MM.1S (cell line): ENCODE measurements at places on chromosomes 2 and 18.

- no peak overlapping the region for H3K27ac ChIP-seq
- no peaks in the 10 kb centered on the region for H3K4me1 ChIP-seq
- H3K27me3 ChIP-seq, result no peaks in the 10 kb centered on the region
- no peaks in the 10 kb centered on the region for H3K36me3 ChIP-seq
- DNase-seq, result no peak
Observed at GRCh38 chr2:134674687-134675086, 44.1 kb downstream of the TMEM163 start.

GRCh38 chr2:84849271-84849952, 31.5 kb downstream of the TRABD2A start:
- H3K4me3 ChIP-seq, result no peak overlapping the region
- no peak for DNase-seq
- no peak overlapping the region for H3K27ac ChIP-seq
- H3K4me1 ChIP-seq, result peaks cover 21% of the 10 kb centered on the region
- no peaks in the 10 kb centered on the region for H3K36me3 ChIP-seq

DNA sequence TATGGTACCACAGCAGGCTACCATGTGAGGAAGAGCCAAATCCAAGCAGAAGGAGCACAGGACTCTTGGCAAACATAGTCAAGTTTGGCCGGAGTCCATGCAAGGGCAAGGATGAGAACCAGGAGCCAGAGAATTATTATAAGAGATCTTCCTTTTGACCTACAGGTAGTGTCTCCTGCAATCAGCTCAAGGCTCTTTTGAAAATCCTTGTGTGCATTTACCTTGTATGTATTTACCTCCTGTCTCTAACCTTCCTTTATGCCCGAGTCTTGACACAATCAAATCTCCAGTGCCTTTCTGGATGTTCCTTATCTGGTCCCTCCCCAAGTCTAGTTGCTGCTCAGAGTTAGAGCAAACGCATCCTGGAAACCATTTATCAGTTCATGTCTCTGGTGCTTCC, 855.0 kb upstream of the CELF4 start:
- no peaks in the 10 kb centered on the region for H3K27me3 ChIP-seq
- H3K27ac ChIP-seq, result no peak overlapping the region
- no peaks in the 10 kb centered on the region for H3K4me1 ChIP-seq
- no peaks in the 10 kb centered on the region for H3K36me3 ChIP-seq

DNA sequence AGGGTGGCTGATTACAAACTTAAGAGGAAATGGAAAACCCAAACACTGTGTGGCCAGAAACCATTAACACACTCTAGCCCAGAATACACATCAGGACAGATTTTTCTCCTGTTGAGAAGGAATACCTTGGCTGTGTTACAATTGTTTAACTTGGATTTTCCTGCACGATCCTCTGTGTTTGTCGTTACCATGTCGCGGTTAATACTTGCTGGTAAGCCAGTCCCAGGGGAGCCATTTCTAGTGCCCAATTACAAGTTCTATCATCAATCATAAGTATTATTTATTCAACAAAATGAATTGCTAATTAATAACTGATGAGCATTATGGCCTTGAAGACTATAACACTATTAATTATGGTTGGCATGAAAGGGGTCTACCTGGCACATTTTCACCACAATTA, 146.8 kb downstream of the LNPK start:
- no peak overlapping the region for H3K27ac ChIP-seq
- H3K27me3 ChIP-seq, result no peaks in the 10 kb centered on the region
- no peaks in the 10 kb centered on the region for H3K36me3 ChIP-seq
- H3K4me1 ChIP-seq, result no peaks in the 10 kb centered on the region
- no peak overlapping the region for H3K4me3 ChIP-seq

GRCh38 chr2:157363612-157364101, 38.0 kb upstream of the ERMN start:
- peak overlapping the region; percentile 10; the same call in 1 of the 2 replicates for H3K4me3 ChIP-seq
- no peaks in the 10 kb centered on the region for H3K27me3 ChIP-seq
- peaks cover 23% of the 10 kb centered on the region for H3K4me1 ChIP-seq
- no peaks in the 10 kb centered on the region for H3K36me3 ChIP-seq

- H3K4me3 ChIP-seq, result no peak overlapping the region
- H3K27me3 ChIP-seq, result no peaks in the 10 kb centered on the region
- peak; percentile 50 for DNase-seq
Observed at GRCh38 chr18:64017870-64018269, 48.0 kb downstream of the SERPINB8 start.

- peaks cover 5% of the 10 kb centered on the region; the same call in 1 of the 2 replicates for H3K4me1 ChIP-seq
- H3K27ac ChIP-seq, result no peak overlapping the region
- no peak for DNase-seq
- H3K36me3 ChIP-seq, result no peaks in the 10 kb centered on the region
Observed at GRCh38 chr18:48304906-48305693, 104.1 kb downstream of the ZBTB7C start.

- H3K27me3 ChIP-seq, result no peaks in the 10 kb centered on the region
- no peak overlapping the region for H3K4me3 ChIP-seq
- no peak overlapping the region for H3K27ac ChIP-seq
- H3K4me1 ChIP-seq, result no peaks in the 10 kb centered on the region
- DNase-seq, result no peak
- no peaks in the 10 kb centered on the region for H3K36me3 ChIP-seq
Observed at GRCh38 chr2:103353774-103354173, 591.9 kb downstream of the TMEM182 start.

- no peaks in the 10 kb centered on the region for H3K4me1 ChIP-seq
- peak; percentile 60 for DNase-seq
- no peaks in the 10 kb centered on the region for H3K36me3 ChIP-seq
- H3K4me3 ChIP-seq, result peak within 1 kb of the TSS; percentile 62
- no peak within 1 kb of the TSS for H3K27ac ChIP-seq
Observed at GRCh38 chr18:21242141-21242779, at the start of gene GREB1L. GREB1L (plus strand) TSS chr18:21242232; CDS start chr18:21383519, 141,287 bp downstream.

DNA sequence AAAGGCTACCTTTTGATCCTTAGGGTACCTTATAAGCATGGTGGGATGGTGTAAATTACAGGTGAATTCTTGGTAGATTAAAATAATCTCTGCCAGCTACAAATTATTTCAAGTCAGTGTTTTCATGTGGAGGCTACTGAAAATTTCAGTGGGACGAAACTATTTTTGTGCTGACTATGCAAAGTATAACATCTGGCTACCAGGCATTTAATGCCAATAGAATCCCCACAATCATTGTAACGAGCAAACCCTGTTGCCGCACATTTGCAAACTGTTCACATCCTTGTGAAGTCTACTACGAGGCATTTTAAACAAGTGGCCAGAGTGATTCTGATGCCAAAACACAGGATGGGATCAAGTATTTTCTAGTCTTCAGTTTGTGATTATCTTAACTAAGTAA, 48.1 kb upstream of the SDC1 start:
- H3K4me1 ChIP-seq, result peaks cover 46% of the 10 kb centered on the region
- H3K4me3 ChIP-seq, result peak overlapping the region; percentile 43
- peak overlapping the region; percentile 87 for H3K27ac ChIP-seq
- H3K27me3 ChIP-seq, result no peaks in the 10 kb centered on the region
- peak; percentile 82 for DNase-seq
- H3K36me3 ChIP-seq, result no peaks in the 10 kb centered on the region; the same call in 1 of the 2 replicates

- H3K4me1 ChIP-seq, result 0 out of 2 replicates have a peak, but pooled peaks cover 4% of the 10 kb centered on the region
- H3K27me3 ChIP-seq, result no peaks in the 10 kb centered on the region
- no peaks in the 10 kb centered on the region for H3K36me3 ChIP-seq
- DNase-seq, result no peak
- H3K27ac ChIP-seq, result no peak overlapping the region
Observed at GRCh38 chr2:164975891-164976290, 20.6 kb upstream of the SLC38A11 start.

GRCh38 chr2:128279786-128280157, 38.9 kb downstream of the HS6ST1 start:
- DNase-seq, result no peak
- H3K4me1 ChIP-seq, result no peaks in the 10 kb centered on the region
- no peak overlapping the region for H3K27ac ChIP-seq
- H3K4me3 ChIP-seq, result no peak overlapping the region
- H3K27me3 ChIP-seq, result no peaks in the 10 kb centered on the region

- H3K4me1 ChIP-seq, result no peaks in the 10 kb centered on the region
- H3K36me3 ChIP-seq, result no peaks in the 10 kb centered on the region
- no peaks in the 10 kb centered on the region for H3K27me3 ChIP-seq
- no peak for DNase-seq
- no peak overlapping the region for H3K27ac ChIP-seq
Observed at GRCh38 chr2:236209996-236210395, 41.8 kb upstream of the GBX2 start.

DNA sequence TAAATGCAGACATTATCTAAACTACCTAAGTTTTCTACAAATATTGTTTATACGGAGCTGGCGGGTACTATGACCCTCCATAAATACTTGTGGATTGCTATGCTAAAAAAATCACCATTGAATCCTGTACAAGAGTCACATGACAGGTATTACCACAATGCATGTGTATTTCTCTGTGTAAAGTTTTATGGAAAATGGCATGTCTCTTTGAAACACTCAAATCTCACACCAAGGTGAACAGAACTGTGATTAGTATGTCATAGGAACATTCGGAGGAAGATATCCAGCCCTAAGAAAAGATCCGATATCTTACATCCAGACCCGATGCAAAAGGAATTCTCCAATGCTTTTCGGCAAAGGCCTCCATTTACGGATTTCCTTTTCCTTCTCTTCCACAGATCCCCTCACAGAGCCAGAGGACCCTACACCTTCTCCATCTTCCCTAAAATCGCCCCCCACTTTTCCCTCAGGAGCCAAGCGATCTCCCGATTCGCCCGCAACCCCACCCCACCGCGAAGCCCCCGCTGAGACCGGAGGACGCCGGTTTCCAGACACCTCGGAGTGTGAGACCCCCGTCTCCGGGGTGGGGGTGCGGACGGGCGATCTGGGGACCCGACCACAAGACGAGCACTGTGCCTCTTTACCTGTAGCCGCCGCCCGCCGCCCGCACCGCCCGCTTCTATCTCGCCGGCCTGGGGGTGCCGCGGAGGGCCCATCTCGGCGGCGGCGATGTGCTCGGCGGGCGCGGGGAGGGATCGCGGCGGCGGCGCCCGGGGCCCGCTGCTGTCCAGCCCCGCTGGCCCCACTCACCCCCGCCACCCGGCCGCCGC, 1.2 kb downstream of the SAP130 start:
- DNase-seq, result no peak
- peaks cover 10% of the 10 kb centered on the region for H3K4me1 ChIP-seq
- H3K36me3 ChIP-seq, result no peaks in the 10 kb centered on the region
- H3K27ac ChIP-seq, result no peak overlapping the region
- peak overlapping the region; percentile 97 for H3K4me3 ChIP-seq

DNA sequence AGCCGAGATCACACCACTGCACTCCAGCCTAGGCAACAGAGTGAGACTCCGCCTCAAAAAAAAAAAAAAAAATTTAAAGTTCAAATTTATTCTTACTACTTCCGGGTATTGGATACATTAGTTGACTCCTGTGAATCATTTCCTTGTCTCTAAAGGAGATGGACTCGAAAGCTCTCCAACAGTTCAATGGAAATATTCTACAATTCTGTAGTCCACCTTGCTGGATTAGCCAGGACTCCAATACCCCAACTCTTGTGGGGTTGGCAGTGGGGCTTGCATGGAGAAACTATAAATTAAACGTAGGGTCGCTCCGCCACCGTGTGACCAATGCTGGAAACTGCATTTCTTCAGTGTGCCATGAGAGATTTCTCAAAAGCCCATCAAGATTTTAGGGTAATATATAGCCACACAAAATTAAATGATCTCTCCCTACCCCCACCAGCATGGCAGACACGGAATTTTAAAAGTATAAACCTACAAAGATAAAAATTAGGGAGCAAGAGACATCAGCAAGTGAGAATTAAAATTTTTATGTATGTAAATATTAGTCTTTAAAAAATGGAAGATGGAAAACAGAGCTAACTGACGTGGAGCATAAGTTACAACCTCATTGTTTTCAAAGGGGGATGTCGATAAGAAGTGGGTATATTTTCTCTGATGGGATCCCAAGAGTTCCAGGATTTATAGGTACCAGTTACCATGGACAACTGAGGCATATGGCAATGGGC, 27.8 kb upstream of the GAREM2 start:
- H3K4me3 ChIP-seq, result no peak overlapping the region
- no peak overlapping the region for H3K27ac ChIP-seq
- DNase-seq, result peak; percentile 67
- H3K4me1 ChIP-seq, result no peaks in the 10 kb centered on the region
- H3K27me3 ChIP-seq, result no peaks in the 10 kb centered on the region

GRCh38 chr2:183532514-183532913, 408.3 kb downstream of the NUP35 start:
- no peaks in the 10 kb centered on the region for H3K36me3 ChIP-seq
- H3K27me3 ChIP-seq, result no peaks in the 10 kb centered on the region
- no peak overlapping the region for H3K4me3 ChIP-seq
- no peak overlapping the region for H3K27ac ChIP-seq
- no peaks in the 10 kb centered on the region for H3K4me1 ChIP-seq

DNA sequence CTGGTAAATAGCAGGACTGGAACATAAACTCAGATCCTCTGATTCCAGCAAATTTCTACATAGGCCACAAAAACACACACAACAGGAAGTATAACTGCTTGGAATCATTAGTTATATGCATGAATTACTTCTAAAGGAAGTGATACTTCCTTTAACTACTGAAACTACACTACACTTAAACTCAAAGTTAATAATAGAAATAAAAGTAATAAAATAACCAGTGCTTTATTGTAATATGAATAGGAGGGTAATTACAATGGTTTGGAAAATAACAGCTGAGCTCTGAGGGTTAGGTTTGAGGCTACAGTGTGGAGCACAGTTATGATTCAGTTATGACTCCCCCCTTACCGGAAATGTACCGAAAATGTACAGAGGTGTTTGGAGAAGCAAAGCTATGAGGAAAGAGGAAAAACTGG, 18.5 kb upstream of the POLI start:
- no peaks in the 10 kb centered on the region for H3K27me3 ChIP-seq
- peak overlapping the region; percentile 38; the same call in 1 of the 2 replicates for H3K27ac ChIP-seq
- H3K36me3 ChIP-seq, result no peaks in the 10 kb centered on the region
- H3K4me3 ChIP-seq, result no peak overlapping the region
- H3K4me1 ChIP-seq, result peaks cover 35% of the 10 kb centered on the region

GRCh38 chr2:41958251-41958650, 89.6 kb upstream of the PKDCC start:
- H3K36me3 ChIP-seq, result no peaks in the 10 kb centered on the region
- no peak overlapping the region for H3K27ac ChIP-seq
- no peaks in the 10 kb centered on the region for H3K27me3 ChIP-seq
- peaks cover 7% of the 10 kb centered on the region for H3K4me1 ChIP-seq
- no peak overlapping the region for H3K4me3 ChIP-seq

GRCh38 chr2:148896136-148896535, 21.1 kb downstream of the KIF5C start:
- no peaks in the 10 kb centered on the region for H3K27me3 ChIP-seq
- H3K4me3 ChIP-seq, result no peak overlapping the region
- peaks cover 8% of the 10 kb centered on the region for H3K4me1 ChIP-seq
- H3K27ac ChIP-seq, result no peak overlapping the region
- DNase-seq, result no peak

DNA sequence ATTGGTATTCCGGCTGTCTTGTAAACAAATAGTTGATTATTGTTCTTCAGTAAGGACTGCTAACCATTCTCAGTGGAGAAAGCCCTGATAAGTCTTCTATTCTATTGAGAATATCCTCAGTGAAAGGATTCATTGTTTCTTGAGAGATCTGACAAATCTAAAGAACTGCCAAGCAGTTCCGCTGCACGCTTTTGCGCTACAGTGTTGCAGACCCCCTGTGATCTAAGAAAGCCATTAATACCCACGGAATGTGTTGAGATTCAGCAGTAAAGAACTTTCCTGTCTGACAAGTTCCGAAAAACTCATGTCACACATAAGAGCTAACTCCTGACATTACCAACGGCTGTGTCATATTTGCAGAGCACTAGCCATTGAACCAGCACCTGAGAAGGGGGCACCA, 63.8 kb downstream of the ZNF236 start:
- no peak for DNase-seq
- no peaks in the 10 kb centered on the region for H3K27me3 ChIP-seq
- no peak overlapping the region for H3K27ac ChIP-seq
- H3K36me3 ChIP-seq, result no peaks in the 10 kb centered on the region
